ENCODE measurements at places on chromosomes 13 and 19.

DNA sequence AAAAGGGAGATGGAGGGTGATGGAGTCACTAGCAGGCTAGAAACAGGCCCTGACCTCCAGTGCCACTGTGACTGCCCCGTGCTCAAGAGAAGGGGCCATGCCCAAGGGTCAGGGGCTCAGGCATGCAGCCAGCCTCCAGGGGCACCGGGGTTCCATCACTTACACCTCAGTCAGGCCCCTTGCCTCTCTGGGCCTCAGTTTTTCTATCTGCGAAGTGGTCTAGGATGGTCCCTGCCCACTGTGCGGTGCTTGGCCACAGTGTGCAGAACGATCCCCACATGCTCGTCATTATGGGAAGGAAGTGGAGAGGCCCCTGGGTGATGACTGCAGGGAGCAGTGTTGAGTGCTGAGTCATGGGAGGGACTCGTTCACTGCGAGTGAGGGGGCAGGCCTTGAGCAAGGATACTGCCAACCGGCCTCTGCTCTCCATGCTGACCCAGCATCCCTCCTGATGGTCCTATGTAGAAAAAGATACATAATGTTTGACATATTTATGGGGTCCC, 23.1 kb downstream of the TMED1 start:
- DNase-seq = no peak

DNA sequence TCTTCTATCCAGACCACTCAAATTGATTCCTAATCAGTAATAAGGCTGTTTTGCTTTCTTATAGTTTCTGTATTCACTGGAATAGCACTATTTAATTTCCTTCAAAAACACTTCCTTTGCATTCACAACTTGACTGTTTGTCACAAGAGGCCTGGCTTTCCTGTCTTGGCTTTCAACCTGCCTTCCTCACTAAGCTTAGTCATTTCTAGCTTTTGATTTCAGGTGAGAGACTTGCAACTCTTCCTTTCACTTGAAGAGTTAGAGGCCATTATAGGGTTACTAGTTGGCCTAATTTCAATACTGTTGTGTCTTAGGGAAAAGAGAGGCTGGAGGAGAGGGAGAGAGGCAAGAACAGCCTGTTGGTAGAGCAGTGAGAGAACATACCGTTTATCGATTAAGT, 47.0 kb downstream of the SACS start:
- DNase-seq = no peak

DNA sequence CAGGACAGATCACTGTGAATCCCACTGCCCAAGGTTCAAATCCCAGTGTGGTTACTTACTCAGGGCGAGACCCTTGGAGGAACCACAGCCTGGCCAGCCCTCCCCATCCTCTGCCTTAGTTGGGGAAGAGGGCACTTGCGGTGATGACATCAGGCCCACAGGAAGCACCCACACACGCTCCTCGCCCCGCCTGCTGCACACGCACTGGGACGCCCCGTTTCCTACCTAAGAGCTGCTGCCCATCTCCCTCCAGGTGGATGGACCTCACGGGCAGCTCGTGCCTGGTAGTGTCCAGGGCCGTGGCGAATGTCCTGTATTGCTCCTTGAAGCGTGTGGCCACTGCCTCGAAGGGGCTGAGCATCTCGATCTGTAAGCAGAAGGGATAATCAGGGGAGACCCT, 19.6 kb downstream of the HAUS8 start:
- no peak for DNase-seq

DNA sequence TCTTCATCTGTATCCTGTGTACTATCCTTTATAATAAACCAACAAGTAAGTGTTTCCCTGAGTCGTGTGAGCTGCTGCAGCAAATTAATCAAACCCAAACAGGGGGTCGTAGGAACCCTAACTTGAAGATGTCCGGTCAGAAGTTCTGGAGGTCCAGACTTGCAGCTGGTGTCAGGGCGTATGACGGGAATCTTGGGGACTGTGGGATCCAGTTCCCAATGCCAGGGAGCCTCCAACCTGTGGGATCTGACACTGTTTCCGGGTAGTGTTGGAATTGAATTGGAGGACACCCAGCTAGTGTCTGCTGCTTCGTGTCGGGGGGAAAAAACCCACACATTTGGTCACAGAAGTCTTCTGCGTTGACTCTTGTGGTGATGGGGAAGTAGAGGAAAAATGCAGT, 52.1 kb upstream of the AMER2 start:
- no peak for DNase-seq

GRCh38 chr13:91241221-91241933, 106.1 kb upstream of the MIR17HG start:
- no peak for DNase-seq

DNA sequence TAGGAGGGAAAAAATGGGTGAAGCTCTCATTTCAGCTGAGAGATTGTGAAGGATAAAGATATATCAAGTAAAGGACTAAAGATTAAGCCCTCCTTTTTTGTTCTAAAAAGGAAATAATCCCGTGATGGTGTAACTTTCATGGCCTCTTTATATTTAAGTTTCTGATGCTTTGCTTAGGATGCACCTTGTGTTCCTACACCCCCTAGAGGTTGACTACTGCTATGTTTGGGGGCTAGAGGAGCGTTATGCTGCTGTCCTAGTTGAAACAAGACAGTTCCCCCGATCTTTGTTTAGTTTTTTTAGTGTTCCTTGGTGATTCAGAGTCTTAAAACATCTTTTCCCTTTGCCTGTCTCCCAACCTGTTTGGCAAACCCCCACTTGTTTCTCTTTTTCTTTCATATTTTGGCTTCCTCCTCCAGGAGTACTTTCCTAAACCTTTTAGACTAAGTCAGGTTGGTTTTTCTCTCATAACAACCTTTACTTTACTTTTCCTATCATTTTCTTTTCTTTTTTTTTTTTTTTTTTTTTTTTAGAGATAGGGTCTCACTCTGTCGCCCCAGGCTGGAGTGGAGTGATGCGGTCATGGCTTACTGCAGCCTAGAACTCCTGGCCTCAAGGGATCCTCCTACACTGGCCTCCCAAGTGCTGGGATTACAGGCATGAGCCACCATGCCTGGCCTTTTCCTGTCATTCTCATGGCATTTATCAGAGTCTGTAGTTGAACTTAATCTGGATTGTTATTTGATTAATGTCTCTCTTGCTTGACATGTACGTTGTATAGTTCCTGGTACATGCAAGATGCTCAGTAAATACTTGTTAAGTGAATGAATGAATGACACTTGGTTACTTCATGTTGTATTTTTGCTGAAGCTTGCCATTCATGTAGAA, 2.8 kb downstream of the UBA2 start:
- DNase-seq = peak; percentile 5

DNA sequence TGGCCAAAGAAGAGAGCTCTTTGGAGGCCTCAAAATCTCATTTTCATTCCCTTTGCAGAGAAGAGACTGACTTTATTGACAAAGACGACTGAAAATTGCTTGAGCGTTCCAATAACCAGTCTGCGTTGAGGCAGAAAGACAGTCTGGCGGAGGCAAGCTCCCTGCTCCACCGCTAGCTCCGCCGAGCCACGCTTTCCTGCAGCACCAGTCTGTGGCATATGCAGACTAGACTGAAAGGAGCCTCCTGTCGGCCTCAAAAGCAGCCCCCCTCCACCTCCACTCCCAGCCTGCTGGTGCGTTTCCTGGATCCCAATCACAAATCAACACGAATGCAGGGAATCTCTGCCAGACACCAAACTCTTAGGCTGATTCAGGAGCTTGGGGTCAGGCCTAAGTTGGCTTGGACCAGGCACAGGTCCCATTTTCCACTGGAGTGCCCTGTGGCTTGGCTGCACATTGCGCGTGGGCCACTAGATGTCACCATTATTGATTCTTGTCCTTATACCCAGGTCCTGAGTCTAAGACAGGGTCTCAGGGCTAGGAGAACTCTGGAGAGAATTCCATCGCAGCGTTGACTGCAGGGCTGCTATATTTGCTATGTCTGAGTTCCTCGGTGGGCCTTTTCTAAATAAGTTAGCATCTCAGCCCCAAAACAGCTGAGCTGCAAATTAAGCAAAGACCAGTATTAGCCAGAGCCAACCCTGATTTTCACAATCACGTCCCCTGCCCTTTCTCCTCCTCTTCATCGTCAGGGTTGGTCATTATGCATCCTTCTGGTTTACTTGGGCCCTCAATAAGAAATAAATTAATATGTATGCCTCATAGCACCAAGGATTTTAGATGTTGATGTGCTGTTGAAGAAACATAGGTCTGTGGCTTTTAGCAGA, 5.2 kb upstream of the ZNF507 start:
- DNase-seq = no peak

- no peak for DNase-seq
These were observed 118.7 kb downstream of the FOXO1 start for GRCh38 chr13:40547591-40548315.

DNA sequence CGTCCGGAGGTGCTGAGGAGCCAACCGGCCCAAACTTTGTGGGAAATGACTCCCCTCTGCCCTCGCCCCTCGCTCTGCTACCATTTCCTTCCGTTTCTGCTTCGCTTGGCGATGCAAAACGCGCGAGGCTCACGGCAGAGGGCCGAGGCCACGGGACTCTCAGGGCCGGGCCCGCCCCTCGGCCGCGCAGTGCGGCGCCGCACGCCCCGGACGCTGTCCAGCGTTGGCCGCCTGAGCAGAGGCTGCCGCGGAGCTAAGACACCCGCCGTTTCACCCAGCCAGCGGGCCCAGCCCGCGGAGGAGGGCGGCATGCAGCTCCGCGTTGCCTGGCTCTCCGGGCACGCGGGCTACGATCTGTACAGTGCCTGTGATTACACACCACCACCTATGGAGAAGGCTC, 2.1 kb upstream of the ZNF578 start:
- DNase-seq = no peak

DNA sequence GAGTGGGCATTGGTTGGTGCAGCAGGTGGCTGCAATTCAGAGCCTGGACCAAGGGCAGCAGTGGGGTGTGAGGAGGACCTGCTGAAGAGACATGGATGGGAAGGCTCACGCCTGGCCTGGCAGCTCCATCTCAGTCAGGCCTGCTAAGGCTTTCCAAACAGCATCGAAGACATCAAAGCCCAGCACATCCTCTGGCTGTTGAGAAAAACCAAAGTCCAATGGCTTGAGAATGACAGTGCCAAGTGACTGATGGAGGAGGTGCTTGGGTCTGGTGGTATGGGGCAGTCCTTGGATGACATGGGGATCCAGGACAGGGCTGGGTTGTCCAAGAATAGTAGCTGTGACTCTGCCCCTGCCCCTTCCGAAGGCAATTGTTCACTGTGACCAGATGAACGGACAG, 19.0 kb upstream of the XPO4 start:
- no peak for DNase-seq

GRCh38 chr19:13883516-13884064, 6.7 kb downstream of the NANOS3 start:
- DNase-seq = no peak

DNA sequence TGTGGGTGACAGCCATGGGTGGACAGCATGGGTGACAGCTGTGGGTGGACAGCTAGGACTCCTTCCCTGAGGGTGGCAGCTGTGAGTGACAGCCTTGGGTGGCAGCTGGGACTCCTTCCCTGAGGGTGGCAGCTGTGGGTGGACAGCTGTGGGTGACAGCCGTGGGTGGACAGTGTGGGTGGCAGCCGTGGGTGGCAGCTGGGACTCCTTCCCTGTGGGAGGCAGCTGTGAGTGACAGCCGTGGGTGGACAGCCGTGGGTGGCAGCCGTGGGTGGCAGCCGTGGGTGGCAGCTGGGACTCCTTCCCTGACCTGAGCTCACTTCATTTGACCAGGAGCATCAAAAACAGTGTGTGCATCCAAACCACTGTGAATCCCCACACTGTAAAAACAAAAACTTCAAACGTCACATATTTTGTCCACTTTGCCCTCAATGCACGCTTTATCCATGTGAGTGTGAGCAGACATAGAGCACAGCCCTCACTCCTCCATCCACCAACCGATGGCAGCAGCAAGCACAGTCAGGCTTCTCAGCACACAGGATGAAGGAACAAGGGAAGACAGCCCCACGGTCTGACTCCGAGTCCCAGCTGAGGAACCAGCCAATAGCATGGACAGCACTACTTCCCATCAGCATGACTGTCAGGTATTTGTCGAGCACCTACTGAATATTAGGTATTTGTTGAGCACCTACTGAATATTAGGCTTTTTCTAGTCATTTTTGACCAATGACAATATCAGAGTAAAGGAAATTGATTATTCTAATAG, 1.6 kb upstream of the CFAP97D2 start:
- no peak for DNase-seq

GRCh38 chr13:24056616-24057137, 103.8 kb upstream of the SPATA13 start:
- no peak for DNase-seq

DNA sequence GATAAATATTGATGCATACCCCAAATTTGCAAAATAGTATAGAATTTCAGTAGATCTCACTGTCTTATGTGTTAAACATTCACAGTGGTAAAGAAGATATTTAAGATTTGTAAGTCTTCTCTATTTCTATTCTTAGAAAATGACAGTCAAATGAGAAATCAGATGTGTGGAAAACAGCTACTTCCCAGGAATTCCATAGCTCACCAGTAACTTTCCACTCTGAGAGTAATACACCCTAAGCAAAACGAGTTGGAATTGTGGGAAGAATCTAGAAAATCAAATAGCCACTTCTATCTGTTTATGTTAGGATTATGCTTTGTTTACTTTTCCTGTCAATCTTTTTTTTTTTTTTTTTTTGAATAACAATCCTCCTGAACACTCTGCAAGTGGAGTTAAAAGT, 69.1 kb downstream of the FLT1 start:
- DNase-seq = no peak

DNA sequence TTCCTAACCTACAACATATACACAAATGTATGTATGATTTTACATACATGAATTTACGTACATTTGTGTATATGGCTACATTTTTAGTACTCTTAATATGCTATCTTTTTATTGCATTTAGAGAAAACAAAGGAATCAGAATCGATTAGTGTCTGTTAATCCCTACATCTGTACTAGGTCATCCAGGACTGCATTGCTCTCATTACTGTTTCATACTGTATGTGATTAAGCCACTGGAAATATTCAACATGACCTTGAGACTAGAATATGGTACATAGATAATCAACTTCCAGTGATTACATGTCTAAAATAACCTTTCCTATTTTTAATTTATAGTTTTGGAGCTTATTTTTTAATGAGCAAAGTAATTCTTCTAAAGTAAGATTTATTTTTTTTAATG, 5.3 kb upstream of the MAB21L1 start:
- no peak for DNase-seq

DNA sequence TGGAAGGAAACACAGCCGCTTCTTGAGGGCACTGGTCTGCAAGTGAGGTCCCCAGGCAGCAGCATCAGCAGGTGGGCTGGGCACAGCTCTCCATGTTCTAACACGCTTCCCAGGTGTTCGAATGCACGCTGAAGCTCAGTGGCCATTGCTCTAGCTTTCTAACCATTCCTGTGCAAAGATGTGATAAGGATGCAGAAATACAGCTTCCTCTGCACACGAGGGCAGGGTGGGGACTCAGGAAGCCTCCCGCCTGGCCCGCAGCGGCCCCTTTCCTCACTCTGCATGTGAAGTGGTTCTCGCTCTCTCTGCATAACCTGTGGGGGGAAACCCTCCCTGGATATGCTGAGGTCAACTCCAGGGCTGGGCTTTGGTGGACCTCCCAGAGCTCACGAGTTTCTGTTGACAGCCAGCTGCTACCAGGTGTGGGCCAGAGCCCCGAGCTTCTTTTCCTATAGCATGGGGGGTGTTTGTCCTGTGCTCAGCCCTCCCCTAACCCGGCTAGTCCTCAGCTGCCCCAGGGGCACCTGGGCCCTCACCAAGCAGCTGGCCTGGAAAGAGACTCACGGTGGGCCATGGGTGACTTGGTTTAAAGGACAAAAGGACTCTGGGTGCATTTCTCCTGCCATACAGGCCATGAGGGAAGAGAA, 168.2 kb downstream of the TEX29 start:
- DNase-seq = no peak

Data from stimulated activated CD8-positive, alpha-beta memory T cell treated with anti-CD3 and anti-CD28 coated beads, Interleukin-15, amount 100 ng/mL, for 4 hours (primary cell).